ENCODE measurements at places on chromosomes 3 and 15.

DNA sequence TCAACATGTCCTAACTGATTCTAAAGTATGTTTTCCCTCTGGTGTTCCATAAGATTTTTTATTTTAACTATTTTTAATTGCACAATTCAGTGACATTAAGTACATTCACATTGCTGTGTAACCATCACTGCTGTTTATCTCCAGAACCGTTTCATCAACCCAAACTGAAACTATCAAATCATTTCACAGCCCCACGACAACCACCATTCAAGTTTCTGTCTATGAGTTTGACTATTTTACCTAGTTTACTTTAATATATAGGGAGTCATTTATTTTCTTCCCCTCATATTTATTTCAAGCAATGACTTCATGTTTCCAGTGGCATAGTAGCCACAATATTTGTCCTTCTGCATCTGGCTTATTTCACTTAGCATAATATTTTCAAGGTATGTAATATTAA lies 8.4 kb downstream of the RTP1 start:
- no peak for DNase-seq

GRCh38 chr3:8629151-8630021 lies 15.2 kb downstream of the SSUH2 start:
- peak; percentile 97 for DNase-seq

GRCh38 chr15:55774113-55774970 lies 31.4 kb upstream of the PRTG start:
- peak; percentile 36 for DNase-seq

- DNase-seq: peak; percentile 85
These were observed 380.0 kb downstream of the PDCD6IP start for GRCh38 chr3:34178415-34178814.

GRCh38 chr15:63371297-63371918 lies 10.2 kb downstream of the CA12 start:
- peak; percentile 53 for DNase-seq

DNA sequence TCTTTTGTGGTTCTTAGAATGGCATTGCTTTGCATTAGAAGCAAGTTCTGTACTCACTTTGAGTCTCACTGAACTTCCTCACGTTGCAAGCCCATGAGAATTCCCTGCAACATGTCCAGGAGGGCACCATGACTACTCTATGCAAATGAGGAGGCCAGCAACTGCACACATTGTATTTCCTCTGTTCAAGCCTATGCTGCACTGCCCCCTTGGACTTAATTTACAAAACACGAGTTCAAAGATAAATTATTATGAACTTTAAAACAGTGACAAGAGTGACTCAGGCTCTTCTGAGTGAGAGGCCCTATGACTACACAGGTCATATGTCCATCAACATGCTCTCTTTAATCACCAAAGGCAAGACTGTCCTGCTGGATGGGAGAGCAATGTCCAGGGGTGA lies 484.2 kb upstream of the ATP11B start:
- DNase-seq: no peak

- DNase-seq: no peak
These were observed 707.7 kb upstream of the NR2F2 start for GRCh38 chr15:95622843-95623242.

- DNase-seq: no peak
These were observed 651.8 kb upstream of the SGO1 start for GRCh38 chr3:20837676-20838302.

GRCh38 chr15:30928076-30928475 lies 24.4 kb downstream of the FAN1 start:
- DNase-seq: no peak

DNA sequence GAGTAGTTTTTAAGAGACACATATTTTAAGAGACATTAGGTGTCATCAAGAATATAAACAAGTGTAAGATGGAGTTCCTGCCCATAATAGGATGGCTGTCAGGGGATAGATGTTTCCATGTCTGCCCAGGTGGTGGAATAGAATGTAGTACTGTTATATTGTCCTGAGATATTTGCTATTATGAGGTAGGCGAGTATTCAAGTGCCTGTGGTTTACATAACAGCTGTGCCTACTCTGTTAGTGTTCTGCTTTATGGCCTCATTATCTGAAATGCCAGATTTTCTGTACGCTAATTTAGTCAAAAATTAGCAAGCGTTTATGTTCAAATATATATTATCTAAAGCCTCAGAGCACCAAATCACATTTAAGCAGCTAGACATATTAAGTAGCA lies 360.2 kb upstream of the ROPN1 start:
- no peak for DNase-seq

DNA sequence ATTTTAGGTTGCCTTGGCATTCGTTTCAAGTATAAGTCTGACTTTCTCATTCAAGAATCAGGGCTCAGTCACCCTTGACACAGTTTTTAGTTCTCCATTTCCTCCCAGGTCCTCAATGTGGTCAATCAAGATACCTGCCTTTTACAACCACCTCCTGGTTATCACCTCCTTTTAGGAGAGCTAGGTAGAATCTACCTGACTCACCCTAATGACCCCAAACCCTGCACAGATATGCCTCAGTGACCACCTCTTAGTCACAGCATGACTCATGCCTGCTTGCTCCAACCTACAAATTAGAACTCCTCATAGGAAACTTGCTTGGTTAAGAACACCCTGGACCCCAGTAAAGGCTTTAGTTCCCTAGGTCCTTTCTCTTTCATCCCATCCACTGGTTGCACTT lies 22.5 kb downstream of the DMXL2 start:
- DNase-seq: peak; percentile 12

GRCh38 chr3:183211352-183211751 lies 41.7 kb upstream of the B3GNT5 start:
- no peak for DNase-seq

- DNase-seq: peak; percentile 97
These were observed 35.2 kb upstream of the GREM1 start for GRCh38 chr15:32682569-32682968.

DNA sequence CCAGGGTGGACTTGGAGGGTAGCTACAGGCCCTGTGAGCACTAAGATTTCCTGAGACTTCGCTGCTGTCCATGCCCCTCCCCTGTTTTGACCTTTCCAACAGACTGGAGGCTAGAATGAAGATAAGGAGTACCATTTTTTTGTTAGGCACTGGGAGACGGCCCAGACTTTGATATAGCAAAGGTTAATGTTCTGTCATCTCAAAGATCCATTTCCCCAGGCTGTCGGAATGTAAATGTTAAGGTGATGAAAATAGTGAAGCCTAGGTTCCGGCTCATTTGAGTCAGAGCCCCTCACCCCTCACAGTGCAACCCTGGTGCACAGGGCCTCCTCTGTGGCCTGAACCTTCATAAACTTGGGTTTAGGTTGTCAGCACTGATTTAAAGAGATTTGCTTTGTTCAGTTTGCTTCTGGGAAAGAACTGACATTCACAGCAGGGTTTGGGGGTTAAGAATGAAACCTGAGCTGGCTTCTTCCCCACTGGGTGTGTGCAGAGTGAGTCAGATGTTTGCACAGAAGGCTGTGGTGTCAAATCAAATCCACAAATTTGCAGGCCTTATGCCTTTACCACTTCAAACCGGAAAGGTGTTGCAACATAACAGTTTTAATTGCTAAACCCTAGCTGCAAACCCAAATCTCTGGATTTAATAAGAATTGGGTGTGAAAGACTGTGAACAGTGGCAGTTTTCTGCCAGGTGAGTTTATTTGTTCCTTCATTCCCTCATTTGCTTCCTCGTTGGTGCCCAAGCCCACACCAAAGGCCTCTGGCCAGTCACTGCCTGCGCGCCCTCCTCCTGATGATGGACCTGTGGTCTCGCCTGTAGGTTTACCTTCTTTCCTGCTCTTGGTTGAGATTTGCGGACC lies 20.6 kb upstream of the KCTD6 start:
- DNase-seq: peak; percentile 87

- DNase-seq: peak; percentile 19
These were observed 24.7 kb downstream of the GPR15 start for GRCh38 chr3:98556164-98557130.

GRCh38 chr3:25940935-25941334 lies 151.0 kb downstream of the OXSM start:
- no peak for DNase-seq

DNA sequence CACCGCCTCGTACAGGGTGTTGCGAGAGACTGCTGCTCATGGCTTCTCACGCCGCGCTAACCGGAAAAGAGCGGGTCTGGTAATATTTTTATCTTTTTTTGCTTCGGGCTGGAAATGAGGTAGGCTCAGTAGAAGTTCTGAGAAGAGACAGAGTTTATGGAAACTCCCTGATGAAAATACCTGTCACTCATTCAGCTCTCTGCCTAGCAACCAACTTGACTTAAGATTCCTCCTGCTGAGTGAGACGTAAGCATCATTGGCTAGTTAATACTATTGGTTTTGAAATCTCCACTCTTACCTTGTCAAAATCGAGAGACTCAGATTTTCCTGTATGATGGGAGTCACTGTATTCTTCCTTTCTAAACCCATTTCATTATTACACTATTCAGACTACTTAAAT lies 181.7 kb downstream of the PTPRG start:
- DNase-seq: no peak

GRCh38 chr15:55991802-55992768 lies 1.3 kb downstream of the NEDD4 start:
- DNase-seq: no peak
